ENCODE measurements at places on chromosomes 12 and 14. TPM values are rescaled to one million over a fixed set of nuclear protein-coding genes. Genes with fewer than 3 reads are reported as not detected.

- DNase-seq, result no peak
Measured at GRCh38 chr14:44279357-44279756, 227.7 kb downstream of the FSCB start.

GRCh38 chr14:55129086-55129427, at the start of gene LGALS3:
Gene LGALS3, plus strand, starts transcription at chr14:55129252. Its CDS starts 8,122 bp downstream, at chr14:55137374.
- peak; percentile 70 for DNase-seq

DNA sequence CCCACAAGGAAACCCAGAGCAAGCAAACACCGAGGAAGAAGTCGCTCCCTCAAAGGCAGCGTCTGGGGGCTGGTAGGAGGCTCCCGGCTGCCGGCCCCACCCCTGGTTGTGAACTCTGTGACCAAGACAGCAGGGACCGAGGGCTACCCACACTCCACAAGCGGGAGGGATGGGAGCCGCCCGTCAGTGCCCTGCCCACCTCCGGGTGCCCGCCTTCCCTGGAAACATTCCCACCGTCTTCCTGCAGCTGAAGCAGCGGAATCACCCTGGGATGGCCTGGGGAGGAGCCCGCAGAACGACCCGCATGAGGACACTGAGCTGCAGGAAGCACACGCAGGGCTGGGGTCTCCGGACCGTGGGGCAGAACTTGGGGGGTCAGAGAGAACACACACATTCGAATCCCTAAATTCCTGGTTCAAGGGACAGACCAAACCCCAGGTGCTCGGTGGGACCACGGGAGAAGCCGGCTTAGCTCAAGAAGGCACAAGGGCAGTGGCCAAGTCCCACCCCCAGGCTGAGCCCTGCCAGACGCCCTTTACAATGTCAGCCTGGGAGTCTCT, 33.5 kb upstream of the C14orf180 start:
- DNase-seq, result no peak

DNA sequence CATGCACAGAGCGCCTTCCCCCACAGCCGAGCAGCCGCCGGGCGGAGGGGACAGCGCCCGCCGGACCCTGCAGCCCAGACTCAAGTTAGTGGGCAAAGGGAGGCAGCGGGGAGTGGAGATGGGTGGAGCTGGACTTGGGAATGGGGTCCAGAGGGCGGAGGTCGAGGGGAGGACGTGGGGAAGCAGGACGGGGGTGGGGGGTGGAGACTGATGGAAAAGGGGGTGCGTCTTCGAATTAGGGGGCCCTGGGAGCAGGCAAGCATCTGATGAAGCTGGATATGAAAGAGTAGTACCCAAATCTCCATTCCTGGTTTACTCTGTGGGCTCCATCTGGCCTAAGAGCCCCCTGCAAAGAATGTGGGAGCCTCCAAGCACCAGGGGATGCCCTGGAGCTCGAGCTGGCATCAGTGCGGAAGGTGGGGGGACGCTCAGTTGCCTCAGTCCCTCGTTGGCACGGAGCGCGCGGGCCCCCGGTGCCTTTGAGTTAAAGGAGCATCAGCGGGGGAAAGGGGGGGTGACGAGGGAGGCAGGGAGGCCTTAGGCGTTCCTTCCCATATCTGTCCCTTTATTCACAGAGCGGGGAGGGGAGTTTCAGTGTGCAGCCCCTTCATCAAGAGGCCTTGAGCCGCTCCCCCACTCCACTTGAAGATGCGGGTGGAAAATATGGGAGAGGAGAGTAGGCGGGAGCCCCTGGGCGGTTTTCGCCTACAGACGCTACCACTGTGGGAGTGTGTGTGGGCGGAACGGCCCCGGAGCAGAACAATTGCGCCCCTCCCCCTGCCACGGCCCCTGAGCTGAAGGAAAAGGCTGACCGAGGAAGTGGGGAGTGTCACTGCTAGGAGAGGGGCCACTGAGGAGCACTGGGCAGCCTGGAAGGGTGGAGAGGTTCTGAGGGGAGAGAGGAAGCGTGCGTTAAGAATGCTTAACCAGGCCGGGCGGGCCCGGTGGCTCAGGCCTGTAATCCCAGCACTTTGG, 644 bp downstream of the NAB2 start:
- DNase-seq, result peak; percentile 42

GRCh38 chr12:1369460-1369859, 224.9 kb downstream of the FBXL14 start:
- DNase-seq, result peak; percentile 34

GRCh38 chr12:34393086-34393820, 371.0 kb downstream of the ALG10 start:
- no peak for DNase-seq

DNA sequence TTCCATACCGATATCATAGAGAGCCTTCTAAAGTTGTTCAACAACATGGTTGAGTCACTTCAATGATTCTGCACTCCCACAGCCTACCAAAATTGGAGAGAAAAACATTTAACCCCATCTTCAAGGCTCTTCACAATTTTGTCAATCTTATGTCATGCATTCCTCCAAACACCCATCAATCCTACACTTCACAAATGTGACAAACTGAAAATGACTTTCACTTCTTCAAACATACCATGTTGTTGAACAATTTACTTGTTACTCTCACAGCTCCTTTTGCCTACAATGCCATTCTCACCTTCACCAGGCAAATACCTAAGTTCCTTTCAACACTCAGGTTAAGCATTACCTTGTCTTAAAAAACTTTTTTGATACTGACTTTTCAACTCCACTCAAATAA, 88.0 kb downstream of the OSBPL8 start:
- DNase-seq, result no peak

DNA sequence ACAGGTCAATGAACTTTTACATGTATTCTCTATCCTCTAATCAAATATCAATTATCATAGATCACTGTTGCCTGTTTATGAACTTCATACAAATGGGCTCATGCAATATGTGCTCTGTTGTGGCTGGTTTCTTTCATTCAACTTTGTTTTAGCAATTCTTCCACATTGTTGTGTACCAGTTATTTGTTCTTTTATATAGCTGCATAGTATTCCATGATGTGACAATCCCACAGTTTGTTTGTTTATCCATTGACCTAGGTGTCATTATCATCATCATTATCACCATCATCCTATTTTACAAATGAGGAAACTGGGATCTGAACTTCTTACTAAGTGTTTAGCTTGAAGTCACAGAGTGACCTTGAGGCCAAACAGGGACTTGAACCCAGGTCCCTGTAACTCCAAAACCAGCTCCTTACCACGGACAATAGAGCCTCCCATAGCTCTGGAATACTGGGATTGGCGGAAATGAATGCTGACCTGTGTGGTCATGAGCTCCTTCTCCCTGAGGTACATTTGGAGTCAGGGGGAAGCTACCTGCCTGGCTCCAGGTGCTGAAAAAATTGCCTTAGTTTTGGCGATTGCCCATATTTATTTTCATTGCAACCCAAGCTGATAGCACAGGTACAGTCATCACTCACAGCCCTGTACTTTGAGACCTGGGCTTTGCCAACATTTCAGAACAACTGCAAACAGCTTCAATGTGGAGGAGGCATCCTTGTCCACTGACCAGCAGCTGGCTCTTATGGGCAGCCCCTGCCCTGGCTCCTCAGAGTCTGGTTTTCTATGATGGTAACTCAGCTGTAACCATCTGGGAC, 9.2 kb downstream of the ZFP36L1 start:
- peak; percentile 31 for DNase-seq

DNA sequence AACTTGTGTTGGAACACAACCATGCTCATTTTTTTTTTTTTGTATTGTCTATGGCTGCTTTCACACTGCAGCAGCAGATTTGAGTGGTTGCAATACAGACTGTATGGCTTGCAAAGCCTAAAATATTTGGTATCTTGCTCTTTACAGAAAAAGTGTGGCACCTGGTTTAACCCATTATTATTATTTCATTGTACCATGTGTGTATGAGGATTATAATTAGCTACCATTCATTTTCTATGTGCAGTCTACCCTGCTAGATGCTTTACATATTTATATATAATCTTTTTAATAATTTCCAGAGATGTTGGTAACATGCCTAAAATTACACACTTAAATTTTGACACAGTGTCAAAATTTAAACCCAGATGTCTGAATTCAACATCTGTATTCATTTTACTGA, 37.7 kb downstream of the SPATS2 start:
- no peak for DNase-seq

DNA sequence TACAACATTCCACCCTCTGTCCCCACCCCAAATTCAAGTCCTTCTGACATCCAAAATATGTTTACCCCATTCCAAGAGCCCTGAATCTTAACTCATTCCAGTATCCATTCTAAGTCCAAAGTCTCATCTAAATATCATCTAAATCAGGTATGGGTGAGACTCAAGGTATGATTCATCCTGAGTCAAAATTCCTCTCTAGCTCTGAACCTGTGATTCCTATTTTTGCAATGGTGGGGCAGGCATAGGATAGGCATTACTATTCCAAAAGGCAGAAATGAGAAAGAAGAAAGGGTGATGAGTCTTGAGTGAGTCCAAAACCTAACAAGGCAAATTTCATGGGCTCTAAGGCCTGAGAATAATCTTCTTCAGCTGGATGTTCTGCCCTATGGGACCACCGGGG, 140.3 kb upstream of the FAR2 start:
- peak; percentile 42 for DNase-seq

The KLRD1 gene
- not detected for total RNA-seq

The CPNE6 gene
- total RNA-seq, result not detected

The ADAMTS20 gene
- total RNA-seq, result not detected
